ENCODE measurements at places on chromosomes 13 and 19. TPM values are rescaled to one million over a fixed set of nuclear protein-coding genes. Genes with fewer than 3 reads are reported as not detected.
A peak's percentile ranks its signal among the peaks of the same experiment; 100 is the strongest.

PGLYRP2 gene
- not detected for total RNA-seq

CCDC70 gene
- total RNA-seq: not detected

DNA sequence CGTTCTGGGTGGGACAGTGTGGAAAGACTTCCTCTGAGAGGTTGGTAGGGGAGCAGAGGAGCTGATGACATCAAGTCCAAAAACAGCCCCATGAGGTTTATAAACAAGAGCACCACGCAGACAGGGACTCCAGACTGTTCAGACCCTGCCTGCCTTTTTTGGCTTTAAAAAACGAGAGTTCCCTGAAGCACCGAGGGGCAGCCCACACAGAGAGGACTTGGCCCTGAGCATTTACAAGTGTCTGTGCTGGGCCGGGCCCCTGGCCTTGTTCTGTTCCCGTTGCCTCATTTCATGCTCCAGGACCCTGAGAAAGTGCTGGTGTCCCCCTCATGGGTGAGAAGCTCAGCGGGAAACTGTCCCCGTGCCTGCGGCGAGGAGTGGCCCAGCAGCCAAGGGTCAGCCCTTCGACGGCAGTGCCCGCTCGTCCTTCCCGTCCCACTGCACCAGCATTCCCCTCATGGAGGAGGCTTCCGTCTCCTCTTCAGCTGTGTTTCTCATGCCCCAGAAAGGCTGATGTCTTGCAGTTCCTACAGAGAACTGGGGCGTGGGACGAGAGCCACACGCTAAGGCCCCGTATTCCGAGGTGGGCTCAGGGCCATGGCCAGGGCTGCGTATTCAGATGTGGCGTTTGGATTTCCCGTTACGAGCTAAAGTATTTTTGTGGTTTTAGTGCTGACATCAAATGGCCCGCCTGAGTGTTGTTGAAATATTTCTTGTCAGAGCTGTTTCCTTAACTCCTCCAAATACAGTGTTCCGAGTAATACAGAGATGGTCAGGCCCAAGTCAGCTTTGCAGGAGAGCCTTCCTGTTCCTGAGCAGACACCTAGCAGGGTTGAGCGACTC lies 93.5 kb downstream of the ATP11A start:
- H3K36me3 ChIP-seq: peaks cover 15% of the 10 kb centered on the region
- DNase-seq: no peak
- H3K27me3 ChIP-seq: no peaks in the 10 kb centered on the region
- H3K4me1 ChIP-seq: peaks cover 35% of the 10 kb centered on the region
- peak overlapping the region; percentile 91 for H3K27ac ChIP-seq
- H3K4me3 ChIP-seq: no peak overlapping the region

LRRC63 gene
- 0.37 TPM for total RNA-seq

GRCh38 chr19:40474737-40475136 lies 7.9 kb downstream of the SPTBN4 start:
- no peak for DNase-seq
- no peaks in the 10 kb centered on the region for H3K36me3 ChIP-seq
- no peaks in the 10 kb centered on the region for H3K4me1 ChIP-seq
- peaks cover 17% of the 10 kb centered on the region for H3K27me3 ChIP-seq
- H3K27ac ChIP-seq: no peak overlapping the region

FLT3LG gene
- 0.89 TPM for total RNA-seq

CLIP3 gene
- 37.6 TPM for total RNA-seq

ZNF555 gene
- total RNA-seq: 11.4 TPM

Measured in neural crest cell (in vitro differentiated cells).